Bone marrow (tissue), 2 donors: ENCODE measurements at places on chromosomes 16 and 17.
A peak's percentile ranks its signal among the peaks of the same experiment; 100 is the strongest.

DNA sequence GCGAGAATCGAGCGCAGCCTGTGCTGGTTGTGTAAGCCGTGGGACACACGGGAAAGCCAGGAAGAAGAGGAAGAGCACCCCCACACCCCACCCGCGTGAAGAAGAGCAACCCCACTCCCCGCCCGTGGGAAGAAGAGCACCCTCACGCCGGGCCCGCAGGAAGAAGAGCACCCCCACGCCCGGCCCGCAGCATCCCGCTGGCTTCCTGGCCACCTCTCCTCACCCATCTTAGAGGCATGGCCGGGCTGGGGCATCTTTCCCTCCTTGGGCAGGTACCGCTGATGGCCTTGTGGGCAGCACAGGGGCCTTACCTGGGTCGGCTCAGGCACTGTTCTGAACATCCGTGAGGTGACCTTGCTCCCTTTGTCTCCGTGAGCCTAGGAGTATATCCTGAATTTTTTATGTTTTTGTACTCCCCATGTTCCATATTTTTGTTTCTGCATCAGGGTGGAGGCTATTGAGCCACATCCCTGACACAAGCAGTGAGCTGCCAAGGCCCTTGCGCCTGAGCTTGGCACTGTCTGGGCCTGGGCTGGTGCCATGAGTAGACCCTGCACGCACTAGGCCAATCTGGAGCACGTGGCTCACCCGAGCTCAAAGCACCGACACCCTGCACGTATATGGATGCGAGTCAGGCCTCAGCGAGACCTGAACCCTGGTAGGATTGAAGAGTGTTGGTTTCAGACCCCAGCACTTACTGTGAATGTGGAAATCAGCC is 71.4 kb upstream of the KCTD5 start:
- DNase-seq, result no peak

GRCh38 chr17:1533661-1534325 is 17.4 kb upstream of the INPP5K start:
- no peak for DNase-seq

- DNase-seq, result no peak
These were observed 14.4 kb upstream of the TIMP2 start for GRCh38 chr17:78939615-78940014.

DNA sequence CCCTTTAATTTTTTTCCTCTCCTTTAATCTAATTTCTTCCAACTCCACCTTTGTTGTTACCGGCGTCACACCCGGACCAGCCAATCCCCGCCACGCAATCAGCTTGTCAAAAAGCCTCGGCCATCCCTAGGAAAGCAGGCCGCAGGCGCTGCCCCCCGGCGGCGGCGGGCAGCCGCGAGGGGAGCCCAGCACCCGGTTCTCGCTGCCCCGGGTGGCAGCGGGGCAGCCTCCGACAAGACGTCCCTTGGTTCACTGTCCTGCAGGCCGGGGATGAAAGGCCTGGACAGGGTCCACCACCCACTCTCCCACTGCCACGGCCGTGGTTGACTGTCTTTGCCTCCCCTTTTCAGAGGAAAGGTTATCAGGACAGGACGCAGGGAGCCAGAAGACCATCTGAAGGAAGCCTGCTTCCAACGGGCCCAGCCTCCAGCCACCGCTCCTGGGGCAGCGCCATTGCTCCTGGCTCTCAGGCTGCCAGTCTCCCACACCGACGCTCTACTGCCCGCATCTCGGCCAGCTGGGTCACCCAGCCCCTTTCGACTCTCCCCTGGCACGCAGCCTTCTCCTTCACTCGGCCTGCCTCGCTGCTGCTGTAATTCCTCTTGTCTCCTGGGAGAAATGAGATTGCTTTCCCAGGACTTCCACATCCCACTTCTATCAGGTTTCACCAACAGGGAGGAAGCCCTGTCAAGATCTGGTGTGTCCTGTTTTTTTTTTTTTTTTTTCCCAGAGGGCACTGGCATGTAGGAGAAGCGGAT is 2.8 kb upstream of the UBTF start:
- peak; percentile 40 for DNase-seq

DNA sequence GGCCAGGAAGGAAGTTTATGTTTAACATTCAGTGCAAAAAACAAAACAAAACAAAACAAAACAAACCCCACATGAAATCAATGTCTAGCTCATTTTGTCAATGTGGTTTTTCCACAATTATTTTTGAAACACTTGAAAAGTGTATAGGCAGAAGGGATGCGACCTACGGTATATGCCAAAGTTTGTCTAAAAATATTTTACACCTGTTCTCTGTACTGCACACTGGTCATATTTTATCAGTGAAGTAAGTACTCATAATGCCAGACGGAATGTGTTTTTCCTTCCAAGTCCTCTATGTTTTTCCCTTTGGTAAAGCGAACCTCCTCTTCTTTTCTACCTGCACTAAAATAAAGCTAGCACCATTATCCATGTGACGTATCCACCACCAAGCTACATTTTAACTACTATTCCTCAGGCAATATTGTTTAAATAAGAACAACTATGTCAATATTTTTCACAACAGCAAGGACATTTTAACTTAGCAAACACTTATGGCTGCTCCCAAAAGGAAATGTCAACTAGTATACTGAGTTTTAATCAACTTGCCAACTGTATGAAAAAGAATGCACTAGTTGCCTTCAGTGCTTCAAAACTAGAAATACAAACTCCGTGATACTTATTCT is 10.3 kb downstream of the TOB1 start:
- no peak for DNase-seq

- peak; percentile 89 for DNase-seq
These were observed at the start of gene ICAM2 for GRCh38 chr17:64020056-64020766. Gene ICAM2, minus strand, starts transcription at chr17:64020633. Its CDS starts 13,942 bp downstream, at chr17:64006691.

DNA sequence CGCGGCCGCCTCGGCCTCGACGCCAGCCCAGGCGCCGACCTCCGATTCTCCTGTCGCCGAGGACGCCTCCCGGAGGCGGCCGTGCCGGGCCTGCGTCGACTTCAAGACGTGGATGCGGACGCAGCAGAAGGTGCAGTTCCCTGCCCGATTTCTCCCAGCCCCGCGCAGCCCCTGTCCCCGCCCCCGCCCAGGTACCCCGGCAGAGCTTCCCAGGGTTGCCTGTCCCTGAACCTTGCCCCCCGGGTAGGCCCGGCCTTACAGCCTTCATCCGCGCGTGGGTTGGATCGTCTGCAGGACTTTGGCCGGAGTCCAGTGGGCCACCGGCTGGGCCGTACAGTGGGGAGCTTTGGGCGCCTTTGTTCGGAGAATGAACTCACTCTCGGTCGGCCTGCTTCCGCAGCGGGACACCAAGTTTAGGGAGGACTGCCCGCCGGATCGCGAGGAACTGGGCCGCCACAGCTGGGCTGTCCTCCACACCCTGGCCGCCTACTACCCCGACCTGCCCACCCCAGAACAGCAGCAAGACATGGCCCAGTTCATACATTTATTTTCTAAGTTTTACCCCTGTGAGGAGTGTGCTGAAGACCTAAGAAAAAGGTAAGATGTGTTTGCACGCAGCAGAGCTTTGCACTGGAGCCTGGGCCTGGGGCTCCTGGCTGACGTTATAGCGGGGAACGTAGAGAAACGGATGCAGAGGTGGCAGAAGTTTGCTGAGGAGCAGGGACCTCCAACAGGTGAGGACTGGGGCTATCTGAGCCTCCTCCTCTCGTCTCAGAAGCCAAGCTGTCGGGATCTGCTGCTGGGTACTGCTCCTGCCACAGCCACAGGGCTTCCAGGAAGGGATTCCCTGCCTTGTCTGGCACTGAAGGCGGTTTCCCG is 593 bp downstream of the GFER start:
- no peak for DNase-seq

GRCh38 chr16:48295488-48296281 is 48.3 kb upstream of the ABCC11 start:
- DNase-seq, result no peak

DNA sequence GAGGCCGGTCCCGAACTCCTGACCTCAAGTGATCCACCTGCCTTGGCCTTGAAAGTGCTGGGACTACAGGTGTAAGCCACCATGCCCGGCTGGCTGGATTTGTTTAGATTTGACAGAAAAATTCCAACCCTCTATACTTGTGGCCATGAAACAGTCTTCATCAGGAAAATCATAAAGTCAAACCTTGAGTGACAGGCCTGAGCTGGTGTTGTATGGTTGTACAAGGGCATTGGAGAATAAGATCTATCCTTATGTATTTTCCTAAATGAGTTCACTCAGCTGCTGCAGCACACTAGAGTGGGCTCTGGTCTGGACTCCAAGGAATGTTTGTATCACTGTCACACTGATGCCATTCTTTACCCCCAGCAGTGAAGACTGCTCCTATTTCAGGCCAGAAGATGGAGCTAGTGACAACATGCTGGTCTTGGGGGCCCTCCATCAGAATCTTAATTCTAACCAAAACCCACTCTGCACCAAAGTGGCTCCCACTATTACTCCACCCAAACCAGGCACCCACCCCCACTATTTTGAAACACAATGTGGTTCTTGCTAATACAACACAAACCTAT is 27.4 kb downstream of the SNX11 start:
- no peak for DNase-seq

- DNase-seq, result no peak
These were observed 16.8 kb downstream of the CHP2 start for GRCh38 chr16:23771642-23772041.

GRCh38 chr17:75633486-75634375 is 497 bp downstream of the SMIM5 start:
- DNase-seq, result peak; percentile 79

- DNase-seq, result peak; percentile 79
These were observed 1.0 kb downstream of the EEF2K start for GRCh38 chr16:22206842-22207714.

- DNase-seq, result no peak
These were observed 28.8 kb downstream of the MAP2K3 start for GRCh38 chr17:21313320-21313719.

GRCh38 chr17:8647956-8648355 is 17.4 kb upstream of the MYH10 start:
- no peak for DNase-seq

- DNase-seq, result no peak
These were observed 104.5 kb upstream of the CIBAR2 start for GRCh38 chr16:85216522-85217375.

- DNase-seq, result no peak
These were observed 15.3 kb upstream of the TNFRSF13B start for GRCh38 chr17:16987066-16987829.

DNA sequence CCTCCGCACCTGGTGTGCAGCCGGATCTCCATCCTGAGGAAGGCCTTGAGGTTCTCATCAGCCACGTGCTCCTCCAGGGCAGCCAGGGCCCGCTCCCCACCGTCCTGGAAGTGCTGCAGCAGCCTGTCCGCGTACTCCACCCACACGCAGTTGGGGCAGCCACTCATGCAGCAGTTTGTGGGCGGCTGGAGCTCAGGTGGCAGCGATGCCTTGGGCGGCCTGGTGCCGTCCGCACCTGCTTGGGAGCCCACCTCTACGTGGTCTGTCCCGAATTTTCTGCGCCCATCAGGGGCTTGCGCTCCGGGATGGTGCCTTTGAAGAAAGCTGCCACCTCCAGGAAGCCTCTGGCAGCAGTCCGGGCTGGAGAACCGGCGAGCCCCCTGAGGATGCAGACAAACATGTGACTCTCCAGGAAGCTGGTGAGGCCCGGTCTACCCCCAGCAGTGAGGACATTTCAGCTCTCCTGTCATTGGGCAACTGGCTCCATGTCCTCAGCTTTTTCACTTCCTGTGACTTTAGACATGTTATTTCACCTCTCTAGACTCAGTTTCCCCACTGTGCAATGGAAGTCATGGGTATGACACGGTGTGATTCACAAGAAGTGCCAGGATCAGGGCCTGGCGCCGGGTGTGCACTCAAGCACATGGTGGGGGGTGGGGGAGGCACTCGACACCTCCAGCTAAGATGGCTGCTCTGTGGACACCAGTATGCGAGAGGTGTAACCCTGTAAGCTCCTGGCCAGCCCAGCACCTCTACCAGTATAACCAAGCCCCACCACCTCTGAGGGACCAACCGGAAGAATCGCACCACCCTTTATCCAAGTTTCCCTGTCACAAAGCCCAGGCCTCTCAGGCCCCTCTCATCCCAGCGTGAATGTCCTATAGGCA is 957 bp downstream of the OXLD1 start:
- DNase-seq, result no peak

GRCh38 chr17:82890339-82890730 is 50.5 kb upstream of the ZNF750 start:
- DNase-seq, result no peak

DNA sequence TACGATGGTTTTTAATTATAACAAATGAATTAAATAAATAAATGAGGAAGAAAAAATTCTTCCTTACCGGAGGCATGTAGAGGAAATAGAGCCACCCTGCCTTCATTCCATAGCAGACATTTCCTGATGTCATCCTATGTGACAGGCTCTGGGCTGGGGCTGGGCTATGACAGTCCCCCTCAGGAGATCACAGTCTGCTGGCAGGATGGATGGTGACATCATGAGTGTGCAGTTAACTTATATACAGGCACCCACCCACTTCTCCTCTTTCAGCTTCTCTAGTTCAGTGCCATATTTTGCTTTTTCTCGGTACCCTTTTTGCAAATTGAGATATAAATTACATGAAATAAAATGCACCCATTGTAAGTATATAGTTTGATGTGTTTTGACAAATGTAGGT is 6.4 kb upstream of the CMTM3 start:
- peak; percentile 75 for DNase-seq

DNA sequence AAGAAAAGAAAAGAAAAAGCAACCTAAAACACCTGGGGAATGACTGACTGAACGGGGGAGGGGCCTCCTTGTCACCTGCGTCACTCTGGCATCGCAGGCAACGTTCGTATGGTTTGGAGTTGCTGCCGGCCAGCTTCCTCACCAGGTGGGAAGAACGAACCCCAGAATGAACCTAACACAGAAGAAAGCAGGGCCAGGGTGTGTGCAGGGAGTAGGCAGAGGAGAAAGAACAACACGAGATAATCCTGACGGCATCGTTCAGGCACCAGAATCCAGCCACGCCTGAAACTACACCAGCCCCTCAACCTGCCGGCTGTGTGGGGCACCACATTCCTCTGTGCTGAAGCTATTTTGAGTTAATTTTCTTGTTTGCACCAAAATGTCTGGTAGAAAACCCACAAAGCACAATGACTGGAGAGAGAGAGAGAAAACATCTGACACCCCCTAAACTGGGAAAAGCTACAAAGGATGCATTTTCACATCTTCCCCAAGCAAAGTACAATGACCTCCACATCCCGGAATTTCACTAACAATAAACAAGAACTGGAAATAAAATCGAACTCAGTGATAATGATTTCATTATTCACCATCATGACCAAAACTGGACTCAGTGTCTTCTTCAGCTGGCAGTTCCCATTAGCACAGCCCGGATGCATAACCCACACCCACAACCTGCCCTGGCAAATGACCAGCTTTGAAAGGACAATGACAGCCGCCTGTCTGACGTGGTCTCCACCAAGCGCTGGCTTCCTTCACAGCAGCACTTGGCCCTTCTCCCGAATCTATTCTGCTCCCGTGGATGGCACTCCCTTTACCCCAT is 23.6 kb downstream of the RAB40B start:
- no peak for DNase-seq

- no peak for DNase-seq
These were observed 721 bp downstream of the TBCD start for GRCh38 chr17:82752371-82753200.

GRCh38 chr16:64409783-64410210 is 712.1 kb downstream of the CDH11 start:
- no peak for DNase-seq

- DNase-seq, result no peak
These were observed 43.5 kb downstream of the GINS3 start for GRCh38 chr16:58435779-58436178.

- DNase-seq, result no peak
These were observed 31.9 kb upstream of the PHAF1 start for GRCh38 chr16:67077871-67078270.

- peak; percentile 65 for DNase-seq
These were observed 5.8 kb upstream of the ARMC5 start for GRCh38 chr16:31453255-31454204.

GRCh38 chr17:67280279-67280678 is 35.3 kb upstream of the HELZ start:
- DNase-seq, result no peak

- DNase-seq, result no peak
These were observed 38.3 kb upstream of the SMPD3 start for GRCh38 chr16:68486502-68487202.
